RWPE1 (cell line): ENCODE measurements at places on chromosomes 1 and 21.
A peak's percentile ranks its signal among the peaks of the same experiment; 100 is the strongest.

GRCh38 chr1:3899754-3900149 is 320 bp downstream of the C1orf174 start:
- peak; percentile 38 for DNase-seq

DNA sequence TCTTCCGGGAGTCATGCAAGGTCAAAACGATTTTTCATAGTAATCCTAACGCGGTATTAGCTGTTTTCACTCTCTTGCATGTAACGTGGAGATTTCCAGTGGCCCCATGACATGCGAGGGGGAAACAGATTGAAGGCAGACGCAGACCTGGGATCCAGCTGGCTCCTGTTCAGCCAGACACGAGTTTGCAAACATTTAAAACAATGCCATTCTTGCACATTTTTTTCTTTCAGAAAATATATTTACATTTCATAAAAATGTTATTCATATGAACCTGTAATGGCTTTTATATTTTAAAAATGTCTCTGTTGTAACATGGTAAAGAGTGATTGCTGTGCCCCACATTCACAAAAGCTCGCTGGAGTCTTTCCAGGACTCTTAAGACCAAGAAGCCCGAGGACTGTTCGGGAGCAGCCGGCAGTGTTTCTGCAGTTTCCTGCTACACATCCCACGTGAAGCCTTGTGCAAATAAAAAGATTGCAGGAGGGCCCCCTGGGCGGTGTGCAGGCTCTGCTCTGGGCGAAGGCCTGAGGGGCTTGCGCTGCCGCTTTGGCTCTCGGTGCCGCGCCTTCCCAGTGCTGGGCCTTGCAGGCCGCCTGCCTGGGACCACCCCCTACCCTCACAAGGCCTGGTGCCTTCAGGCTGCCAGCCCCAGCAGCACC is 184.9 kb downstream of the DYRK1A start:
- DNase-seq = no peak

DNA sequence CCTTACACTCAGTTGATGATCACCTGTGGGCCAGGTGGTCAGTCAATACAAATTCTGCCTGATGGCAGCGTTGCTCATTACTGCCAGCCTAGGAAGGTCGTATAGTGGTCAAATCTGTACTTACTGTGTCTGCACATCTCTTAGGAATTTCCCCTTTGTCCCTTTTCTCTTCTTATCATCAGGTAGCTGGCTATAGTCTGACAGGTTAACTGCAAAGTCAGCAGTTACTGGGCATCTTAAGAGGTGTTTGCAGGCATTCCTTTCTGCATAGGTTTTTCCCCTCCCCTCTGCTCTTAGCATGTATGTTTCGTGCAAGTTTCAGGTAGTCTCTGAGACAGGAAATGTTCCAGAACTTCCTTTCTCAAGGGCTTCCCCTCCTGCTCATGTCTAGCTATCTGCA is 298.7 kb downstream of the LRRIQ3 start:
- no peak for DNase-seq

DNA sequence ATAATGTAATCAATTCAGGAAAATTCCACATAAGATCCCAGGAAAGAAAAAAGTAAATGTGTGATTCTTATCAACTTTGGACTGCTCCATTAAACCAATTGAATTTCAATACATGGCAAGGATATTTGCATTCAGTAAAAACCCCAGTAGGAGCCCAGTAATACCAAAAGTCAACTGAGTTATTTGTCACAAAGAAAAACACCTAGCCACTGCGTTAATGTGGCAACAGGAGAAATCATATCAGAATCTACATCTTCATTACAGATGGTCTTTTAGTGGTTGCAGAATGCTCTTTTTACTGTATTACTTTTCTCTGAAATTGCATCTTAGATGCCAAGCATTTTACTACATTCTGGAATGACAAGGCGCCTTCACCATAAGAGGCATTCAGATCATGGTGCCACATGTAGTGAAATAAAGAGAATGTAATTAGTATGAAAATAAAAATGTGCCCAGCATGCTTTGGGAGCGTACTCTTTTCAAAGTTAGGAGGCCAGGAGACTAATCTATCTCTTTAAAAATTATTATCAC is 180.7 kb downstream of the PATJ start:
- DNase-seq = no peak

DNA sequence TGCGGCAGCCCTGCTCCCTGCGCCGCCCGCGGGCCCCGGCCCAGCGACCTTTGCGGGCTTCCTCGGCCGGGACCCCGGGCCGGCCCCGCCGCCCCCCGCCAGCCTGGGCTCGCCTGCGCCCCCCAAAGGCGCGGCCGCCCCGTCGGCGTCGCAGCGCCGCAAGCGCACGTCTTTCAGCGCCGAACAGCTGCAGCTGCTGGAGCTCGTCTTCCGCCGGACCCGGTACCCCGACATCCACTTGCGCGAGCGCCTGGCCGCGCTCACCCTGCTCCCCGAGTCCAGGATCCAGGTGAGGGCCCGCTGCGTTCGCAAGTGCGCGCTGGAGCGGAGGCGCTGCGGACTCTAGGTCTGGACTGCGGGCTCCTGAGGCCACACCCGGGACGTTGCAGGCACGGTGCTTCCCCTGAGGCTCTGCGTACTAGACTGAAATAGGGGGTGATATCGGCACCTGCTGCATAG is 351 bp downstream of the MIXL1 start:
- DNase-seq = peak; percentile 43

GRCh38 chr21:45748593-45748992 is 105.1 kb downstream of the PCBP3 start:
- DNase-seq = no peak
